ENCODE measurements at places on chromosomes 13 and 19. TPM values are rescaled to one million over a fixed set of nuclear protein-coding genes. Genes with fewer than 3 reads are reported as not detected.

The CALR gene
- polyA plus RNA-seq = 366 TPM

The CD22 gene
- 1.6 TPM for polyA plus RNA-seq

The ZNF541 gene
- 0.25 TPM for polyA plus RNA-seq

The ARID3A gene
- 6.1 TPM for polyA plus RNA-seq

The KDELR1 gene
- 144 TPM for polyA plus RNA-seq

The LYPD3 gene
- polyA plus RNA-seq = 7.7 TPM

The KLK3 gene
- polyA plus RNA-seq = not detected

The TNFSF13B gene
- 3.8 TPM for polyA plus RNA-seq

The MATK gene
- 1.3 TPM for polyA plus RNA-seq

The ZSCAN4 gene
- 0.20 TPM for polyA plus RNA-seq

- DNase-seq = no peak
Measured at GRCh38 chr13:95217920-95218830, 83.1 kb downstream of the ABCC4 start.

DNA sequence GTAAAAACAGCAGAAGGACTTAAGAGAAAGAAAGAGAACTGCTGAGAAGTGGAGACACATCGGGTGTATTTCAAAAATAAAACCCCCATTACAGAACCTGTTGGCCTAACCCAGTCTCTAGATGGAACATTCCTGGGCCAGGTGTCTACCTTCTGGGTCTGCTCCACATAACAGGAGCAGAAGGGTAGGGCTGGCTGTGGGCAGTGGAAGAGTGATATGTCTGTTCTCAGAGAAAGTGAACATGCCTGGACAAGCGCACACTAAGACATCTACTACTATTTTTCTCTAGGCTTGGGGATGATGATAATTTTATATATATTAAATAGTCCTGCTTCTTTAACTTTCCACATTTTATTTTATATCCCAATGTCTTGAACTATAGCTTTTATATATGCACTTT, 267.1 kb downstream of the TBC1D4 start:
- DNase-seq = no peak

DNA sequence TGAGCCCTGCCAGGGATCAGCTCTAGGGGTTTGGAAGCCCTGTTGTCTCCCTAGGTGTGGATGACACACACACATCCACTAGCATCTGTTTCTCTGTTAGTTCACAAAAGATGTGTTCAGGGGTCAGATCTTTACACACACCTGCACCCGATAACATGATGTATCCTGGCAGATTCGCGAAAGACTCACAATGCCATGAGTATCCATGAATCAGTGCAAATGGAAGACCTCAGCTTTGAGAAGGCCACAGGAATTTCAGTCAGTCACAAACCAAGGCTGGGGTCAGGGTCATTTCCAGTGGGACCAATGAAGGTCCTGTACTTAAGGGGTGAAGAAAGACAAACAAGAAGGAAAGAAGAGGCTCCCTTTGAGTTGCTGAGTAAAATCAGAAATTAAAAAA, 898.2 kb downstream of the UQCRFS1 start:
- no peak for DNase-seq

GRCh38 chr13:22800526-22801401, 380.0 kb upstream of the SGCG start:
- no peak for DNase-seq

GRCh38 chr19:11192957-11193939, 4.1 kb downstream of the KANK2 start:
- no peak for DNase-seq

- DNase-seq = no peak
Measured at GRCh38 chr19:33492951-33493350, 28.6 kb downstream of the PEPD start.

DNA sequence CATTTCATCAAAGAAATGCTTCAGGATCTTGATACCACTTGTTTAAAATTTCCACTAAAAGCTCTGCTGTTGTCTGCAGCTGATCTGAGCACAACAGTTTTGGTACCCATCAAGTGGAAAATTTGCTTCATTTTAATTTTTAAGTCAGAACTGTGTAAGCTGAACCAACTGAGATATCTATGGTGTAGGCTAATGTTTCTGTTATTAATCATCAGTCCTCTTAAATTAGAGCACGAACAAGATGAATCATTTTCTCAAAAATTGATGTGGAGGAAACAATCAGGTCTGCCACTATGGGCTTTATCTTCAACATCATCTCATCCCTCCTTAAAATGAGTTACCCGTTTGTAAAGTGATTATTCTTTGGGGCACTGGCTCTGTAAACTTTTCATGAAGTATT, 221.5 kb upstream of the NBEA start:
- DNase-seq = no peak

GRCh38 chr13:103371271-103371670, 305.1 kb upstream of the SLC10A2 start:
- DNase-seq = no peak

DNA sequence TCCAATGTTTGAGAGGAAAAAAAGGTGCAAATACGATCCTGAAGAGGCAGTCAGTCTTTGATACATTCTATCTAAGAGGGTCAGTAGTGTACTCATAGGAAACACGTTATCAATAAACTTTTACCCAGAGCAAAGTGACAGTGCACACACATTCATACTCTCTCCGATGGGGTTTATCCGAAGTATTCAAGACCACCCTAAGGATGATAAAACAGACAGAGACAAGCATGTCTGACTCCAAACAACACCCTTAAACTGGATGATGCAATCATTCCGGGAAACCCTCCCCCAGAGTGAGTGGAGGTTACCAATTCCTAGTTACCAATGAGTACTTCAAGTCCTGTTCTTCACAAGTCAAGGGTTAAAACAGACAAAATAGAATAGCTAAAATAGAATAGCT, 79.1 kb downstream of the DNAJC3 start:
- no peak for DNase-seq

GRCh38 chr13:19618977-19619376, 14.5 kb upstream of the MPHOSPH8 start:
- no peak for DNase-seq

DNA sequence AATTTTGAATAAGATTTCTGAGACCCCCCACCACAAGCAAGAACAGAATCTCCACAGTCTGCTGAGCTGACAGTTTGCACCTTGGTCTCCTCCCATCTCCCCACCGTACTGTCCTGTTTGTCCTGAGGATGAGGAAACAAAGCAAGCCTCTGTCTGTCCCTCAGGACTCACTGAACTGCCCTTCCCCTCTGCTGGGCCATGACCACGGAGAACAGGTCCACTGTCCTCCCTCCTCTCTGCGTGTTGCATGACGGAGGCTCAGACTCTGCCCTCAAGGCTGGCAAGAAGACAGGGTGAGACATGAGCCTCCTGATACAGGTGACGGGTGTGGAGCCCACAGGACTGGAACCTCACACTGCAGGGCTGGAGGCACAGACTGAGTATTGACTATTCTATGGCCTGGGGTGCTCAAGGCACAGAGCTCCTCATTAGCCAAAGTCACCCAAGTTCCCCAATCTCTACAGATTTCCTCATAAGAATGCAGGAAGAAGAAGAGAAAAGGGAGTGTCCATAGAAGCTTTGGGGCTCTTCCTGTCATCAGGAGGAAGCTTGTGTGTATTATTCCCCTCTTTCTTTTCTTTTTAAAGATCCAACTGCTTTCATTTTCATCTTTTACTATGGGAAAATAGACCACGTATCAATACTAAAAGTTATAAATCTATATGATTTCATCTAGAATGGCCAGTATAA, 22.4 kb upstream of the RGCC start:
- no peak for DNase-seq

- no peak for DNase-seq
Measured at GRCh38 chr13:25776722-25777121, 275.1 kb downstream of the SHISA2 start.

DNA sequence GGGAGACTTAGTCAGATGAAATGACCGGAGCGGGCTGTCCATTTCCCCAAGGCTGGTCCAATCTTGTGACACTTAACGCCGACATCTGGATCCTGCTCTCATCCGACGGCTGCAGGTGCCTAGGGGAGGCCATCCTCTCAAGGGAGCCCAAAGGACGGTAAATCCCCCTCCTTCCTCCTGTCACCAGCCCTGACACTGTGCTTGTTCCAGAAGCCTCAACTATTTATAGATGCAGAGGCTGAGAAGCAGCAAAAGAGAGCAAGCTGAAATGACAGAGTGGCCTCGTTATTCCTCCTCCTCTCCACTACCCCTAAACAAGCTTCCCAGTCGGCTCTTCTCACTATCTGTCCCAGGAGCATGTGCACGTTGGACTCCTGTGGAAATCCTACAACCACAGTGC, 533.7 kb downstream of the LIG4 start:
- no peak for DNase-seq

DNA sequence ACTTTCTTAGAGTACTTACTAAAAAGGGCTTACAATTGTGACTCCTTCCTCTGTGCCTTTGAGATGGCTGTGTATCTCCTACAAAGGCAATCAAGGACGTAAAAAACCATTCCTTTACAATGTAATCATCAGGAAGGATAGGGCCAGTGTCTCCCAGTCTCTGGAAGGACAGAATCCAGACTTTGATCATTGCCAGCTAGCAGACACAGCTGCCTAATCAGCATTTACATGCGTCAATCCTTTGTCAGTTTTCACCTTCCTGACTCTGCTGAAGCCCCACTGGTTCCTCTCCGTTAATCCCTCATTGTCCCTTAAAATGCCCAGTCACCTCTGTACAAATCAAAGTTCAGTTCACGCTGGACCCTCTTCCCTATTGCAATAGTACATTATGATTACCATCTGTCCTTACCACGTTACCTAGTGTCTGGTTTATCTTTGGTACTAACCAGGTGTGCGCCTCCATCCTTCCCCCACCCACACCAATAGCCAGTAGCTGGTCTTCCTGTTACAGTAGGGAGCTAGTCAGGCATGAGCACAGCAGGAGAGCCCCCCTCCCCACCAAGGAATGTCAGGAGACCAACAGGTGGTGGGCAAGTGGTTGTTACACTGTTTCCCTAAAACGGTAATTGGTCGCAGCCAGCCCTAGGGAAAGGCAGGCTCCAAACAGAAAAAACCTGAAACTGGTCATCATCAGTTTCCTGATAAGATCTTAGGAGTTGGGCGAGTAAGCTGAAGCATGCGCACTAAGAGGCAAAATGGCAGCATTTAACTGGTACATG, 49.7 kb downstream of the TGDS start:
- DNase-seq = no peak

GRCh38 chr19:18496167-18496979, 25.5 kb downstream of the ELL start:
- DNase-seq = no peak

DNA sequence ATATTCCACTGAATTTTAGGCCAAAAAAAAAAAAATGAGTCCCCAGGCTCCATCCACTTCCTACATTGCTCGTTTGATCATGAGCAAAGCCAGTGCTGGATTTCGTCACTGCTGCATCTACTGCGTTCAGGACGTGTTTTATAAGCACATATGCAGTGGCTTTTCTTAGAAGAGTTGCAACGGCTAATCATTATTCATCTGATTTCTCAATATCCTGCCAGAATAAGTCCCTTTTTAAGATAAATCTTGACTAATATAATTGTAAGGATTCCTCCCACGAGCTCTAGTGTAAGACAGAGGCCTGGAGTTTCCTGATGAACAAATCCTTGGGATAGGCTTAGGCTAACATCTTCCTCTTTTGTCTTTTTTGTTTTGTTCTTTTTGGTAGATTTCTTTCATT, 19.5 kb downstream of the FAM124A start:
- DNase-seq = no peak

DNA sequence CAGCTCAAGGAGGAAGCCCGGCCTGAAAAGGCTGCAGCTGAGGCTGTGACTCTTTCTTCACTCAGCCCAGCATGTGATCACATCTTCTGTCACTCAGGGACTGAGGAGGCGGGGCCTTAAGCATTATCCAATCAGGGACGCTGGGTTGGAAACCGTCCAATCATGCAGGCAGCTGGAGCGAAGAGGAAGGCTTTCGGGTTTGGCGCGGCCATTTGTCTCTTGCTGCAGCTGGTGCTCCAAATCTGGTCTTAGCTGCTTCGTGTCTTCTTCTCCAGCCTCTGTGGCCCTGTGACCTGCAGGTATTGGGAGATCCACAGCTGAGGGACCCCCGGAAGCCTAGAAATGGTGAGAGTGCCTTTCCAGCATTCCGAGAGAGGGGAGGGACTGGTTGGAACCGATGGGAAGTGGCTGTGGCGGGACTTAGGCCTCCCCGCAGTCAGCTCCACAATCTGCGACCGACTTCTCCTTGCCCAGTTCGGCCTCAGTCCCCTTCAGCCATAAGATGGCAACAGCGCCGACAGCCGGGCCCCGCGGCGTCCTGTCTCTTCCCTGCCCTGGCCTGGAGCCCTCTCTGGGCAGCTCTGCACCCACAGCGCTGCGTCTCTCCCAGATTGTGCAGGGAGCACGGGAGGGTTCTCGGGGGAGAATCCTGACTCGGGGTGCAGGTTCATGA, at the start of gene ZNF90:
Gene ZNF90, plus strand, starts transcription at position 210 of the 673 bp plus-strand sequence. Its CDS starts 133 bp downstream, at position 343.
- peak; percentile 96 for DNase-seq

- DNase-seq = no peak
Measured at GRCh38 chr19:4115050-4115817, 8.7 kb downstream of the MAP2K2 start.

GRCh38 chr13:74131227-74131626, 3.0 kb downstream of the KLF12 start:
- DNase-seq = no peak

DNA sequence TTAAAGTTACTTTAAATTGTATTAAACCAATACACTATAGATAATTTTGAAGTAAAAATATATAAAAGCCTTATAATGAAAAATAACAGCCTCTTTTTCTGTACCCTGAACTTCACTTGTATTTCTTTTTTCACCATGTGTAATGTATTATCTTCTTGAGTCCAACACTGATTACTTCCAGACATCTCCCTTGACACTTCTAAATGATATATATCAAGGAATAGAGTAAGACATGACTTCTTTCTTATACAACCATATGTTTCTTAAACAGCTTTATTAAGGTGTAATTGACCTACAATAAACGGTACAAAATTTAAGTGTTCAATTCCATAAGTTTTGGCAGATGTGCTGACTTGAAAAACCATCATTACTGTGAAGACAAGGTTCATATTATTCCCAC, 531.9 kb downstream of the OLFM4 start:
- DNase-seq = no peak

- DNase-seq = peak; percentile 26
Measured at GRCh38 chr13:98144027-98144741, 1.3 kb downstream of the FARP1 start.

GRCh38 chr13:87887459-87888123, 216.4 kb downstream of the SLITRK5 start:
- no peak for DNase-seq

DNA sequence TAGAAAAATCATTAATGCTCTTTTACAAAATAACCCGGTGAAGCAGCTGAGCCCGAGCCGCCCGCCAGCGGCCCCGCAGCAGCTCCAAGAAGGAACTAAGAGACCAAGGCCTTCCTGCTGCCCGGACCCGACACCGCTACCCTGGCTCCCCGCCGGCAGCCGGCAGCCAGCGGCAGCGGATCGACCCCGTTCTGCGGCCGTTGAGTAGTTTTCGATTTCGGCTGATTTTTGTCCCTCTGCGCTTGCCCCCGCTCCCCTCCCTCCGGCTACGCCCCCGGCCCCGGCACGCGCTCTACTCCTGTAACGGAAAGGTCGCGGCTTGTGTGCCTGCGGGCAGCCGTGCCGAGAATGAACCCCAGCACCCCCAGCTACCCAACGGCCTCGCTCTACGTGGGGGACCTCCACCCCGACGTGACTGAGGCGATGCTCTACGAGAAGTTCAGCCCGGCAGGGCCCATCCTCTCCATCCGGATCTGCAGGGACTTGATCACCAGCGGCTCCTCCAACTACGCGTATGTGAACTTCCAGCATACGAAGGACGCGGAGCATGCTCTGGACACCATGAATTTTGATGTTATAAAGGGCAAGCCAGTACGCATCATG, at the start of gene PABPC3:
Gene PABPC3, plus strand, starts transcription at position 286 of the 603 bp plus-strand sequence. Its CDS starts 63 bp downstream, at position 349.
- DNase-seq = no peak

All from urinary bladder (tissue), 4 donors.